Right atrium auricular region (tissue), 2 donors: ENCODE measurements at places on chromosomes 11 and 22. TPM values are rescaled to one million over a fixed set of nuclear protein-coding genes. Genes with fewer than 3 reads are reported as not detected.

MMP8 gene
- total RNA-seq = 0.41 TPM

ARHGAP8 gene
- total RNA-seq = not detected

TIGD3 gene
- 0.22 TPM for total RNA-seq

SAA1 gene
- 6.8 TPM for total RNA-seq

NCF4 gene
- total RNA-seq = 7.0 TPM

FGF3 gene
- not detected for total RNA-seq

WBP2NL gene
- not detected for total RNA-seq

ANO3 gene
- not detected for total RNA-seq

NXPE4 gene
- not detected for total RNA-seq

DNA sequence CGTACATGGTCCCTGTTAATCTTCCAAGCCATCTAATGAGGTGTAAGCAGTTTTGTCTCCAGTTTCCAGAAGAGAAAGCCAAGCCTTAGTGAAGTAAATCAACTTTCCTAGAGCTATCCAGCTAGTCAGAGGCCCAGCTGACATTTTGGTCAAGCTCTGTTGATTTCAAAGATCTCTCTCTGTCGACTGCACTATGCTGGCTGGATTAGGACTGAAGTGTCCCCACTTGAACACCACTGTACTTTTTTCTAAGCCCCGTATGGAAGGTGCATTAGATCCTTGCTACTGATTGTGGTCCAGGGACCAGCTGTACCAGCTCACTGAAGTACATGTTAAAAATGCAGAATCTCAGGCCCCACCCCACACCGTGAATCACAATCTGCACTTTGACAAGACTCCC is 176.5 kb upstream of the NAV2 start:
- no peak overlapping the region for H3K27ac ChIP-seq
- H3K36me3 ChIP-seq = no peaks in the 10 kb centered on the region
- no peak for DNase-seq
- H3K4me3 ChIP-seq = no peak overlapping the region
- no peaks in the 10 kb centered on the region for H3K27me3 ChIP-seq

DNA sequence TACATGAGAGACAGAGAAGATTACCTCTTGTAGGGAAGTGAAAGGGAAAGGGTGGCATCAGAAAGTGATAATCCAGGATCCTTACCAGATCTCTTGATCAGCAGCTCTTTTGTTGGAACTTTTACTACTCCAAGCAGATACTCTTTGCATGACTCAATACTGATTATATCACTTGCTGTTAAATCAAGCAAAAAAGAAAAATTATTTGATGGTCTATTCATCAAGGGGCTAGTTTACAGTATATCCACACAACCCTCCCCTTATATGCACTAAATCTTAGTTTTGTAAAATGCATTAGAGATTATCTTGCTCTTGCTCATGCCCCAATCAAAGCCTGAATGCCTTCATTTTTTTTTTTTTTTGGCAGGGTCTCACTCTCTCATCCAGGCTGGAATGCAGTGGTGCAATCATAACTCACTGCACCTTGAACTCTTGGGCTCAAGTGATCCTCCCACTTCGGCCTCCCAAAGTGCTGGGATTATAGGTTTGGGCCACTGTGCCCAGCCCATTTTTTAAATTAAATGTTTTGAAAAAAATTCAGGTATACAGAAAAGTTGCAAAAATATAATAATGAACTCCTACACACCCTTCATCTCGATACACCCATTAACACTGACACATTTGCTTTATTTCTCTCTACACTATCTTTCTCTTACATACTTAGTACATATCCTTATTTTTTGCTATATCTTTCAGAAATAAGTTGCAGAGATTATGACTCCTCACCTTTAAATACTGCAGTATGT is 76.1 kb upstream of the UCP3 start:
- DNase-seq = no peak
- H3K36me3 ChIP-seq = peaks cover 39% of the 10 kb centered on the region
- H3K27me3 ChIP-seq = no peaks in the 10 kb centered on the region
- H3K27ac ChIP-seq = no peak overlapping the region
- H3K4me1 ChIP-seq = no peaks in the 10 kb centered on the region

GRCh38 chr11:90908074-90908473 is 685.2 kb upstream of the CHORDC1 start:
- no peaks in the 10 kb centered on the region for H3K36me3 ChIP-seq
- DNase-seq = no peak

- no peak overlapping the region for H3K4me3 ChIP-seq
- H3K36me3 ChIP-seq = no peaks in the 10 kb centered on the region
- peak overlapping the region; percentile 46 for H3K27ac ChIP-seq
- no peak for DNase-seq
- peaks cover 20% of the 10 kb centered on the region for H3K4me1 ChIP-seq
Measured at GRCh38 chr22:35477911-35478582, 62.6 kb upstream of the RASD2 start.

- no peak for DNase-seq
- no peak overlapping the region for H3K27ac ChIP-seq
- H3K27me3 ChIP-seq = no peaks in the 10 kb centered on the region
- no peaks in the 10 kb centered on the region for H3K36me3 ChIP-seq
Measured at GRCh38 chr11:96019281-96019680, 95.4 kb upstream of the MTMR2 start.

DNA sequence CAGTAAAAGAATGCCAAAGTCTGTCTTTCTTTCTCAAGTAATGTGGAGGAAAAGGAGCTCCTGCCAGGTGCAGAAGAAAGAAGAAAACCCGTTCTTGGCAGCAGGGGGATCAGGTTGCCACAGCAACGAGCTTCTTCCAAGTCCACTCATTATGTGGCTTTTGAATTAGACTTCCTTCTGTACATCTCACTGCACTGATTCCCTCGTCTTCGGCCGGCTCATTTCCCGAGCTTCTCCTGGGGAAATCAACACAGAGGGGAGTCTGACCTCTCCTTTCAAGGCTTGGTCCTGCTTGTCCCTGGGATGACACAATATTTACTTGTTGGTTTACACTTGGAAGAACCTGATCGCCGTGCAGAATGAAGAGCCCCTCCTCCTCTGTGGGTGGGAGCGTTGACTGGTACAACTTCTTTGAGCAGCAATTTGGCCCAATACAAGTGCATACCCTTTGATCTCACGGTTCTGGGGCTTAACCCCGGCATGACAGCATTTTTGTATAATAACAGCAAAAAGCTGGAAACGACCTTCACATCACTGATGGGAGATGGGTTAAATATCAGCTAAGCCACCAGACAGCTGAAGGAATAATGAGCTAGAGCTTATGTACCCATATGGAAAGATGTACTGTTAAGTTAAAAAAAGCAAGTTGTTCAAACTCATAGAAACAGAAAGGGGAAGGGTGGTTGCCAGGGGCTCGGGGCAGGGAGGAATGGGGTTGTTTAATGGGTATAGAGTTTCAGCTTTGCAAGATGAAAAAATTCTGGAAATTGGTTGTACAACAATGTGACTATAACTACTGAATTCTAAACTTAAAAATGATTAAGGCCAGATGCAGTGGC is 35.4 kb downstream of the MCHR1 start:
- H3K4me1 ChIP-seq = peaks cover 21% of the 10 kb centered on the region
- DNase-seq = no peak
- H3K27me3 ChIP-seq = no peaks in the 10 kb centered on the region
- no peak overlapping the region for H3K27ac ChIP-seq

DNA sequence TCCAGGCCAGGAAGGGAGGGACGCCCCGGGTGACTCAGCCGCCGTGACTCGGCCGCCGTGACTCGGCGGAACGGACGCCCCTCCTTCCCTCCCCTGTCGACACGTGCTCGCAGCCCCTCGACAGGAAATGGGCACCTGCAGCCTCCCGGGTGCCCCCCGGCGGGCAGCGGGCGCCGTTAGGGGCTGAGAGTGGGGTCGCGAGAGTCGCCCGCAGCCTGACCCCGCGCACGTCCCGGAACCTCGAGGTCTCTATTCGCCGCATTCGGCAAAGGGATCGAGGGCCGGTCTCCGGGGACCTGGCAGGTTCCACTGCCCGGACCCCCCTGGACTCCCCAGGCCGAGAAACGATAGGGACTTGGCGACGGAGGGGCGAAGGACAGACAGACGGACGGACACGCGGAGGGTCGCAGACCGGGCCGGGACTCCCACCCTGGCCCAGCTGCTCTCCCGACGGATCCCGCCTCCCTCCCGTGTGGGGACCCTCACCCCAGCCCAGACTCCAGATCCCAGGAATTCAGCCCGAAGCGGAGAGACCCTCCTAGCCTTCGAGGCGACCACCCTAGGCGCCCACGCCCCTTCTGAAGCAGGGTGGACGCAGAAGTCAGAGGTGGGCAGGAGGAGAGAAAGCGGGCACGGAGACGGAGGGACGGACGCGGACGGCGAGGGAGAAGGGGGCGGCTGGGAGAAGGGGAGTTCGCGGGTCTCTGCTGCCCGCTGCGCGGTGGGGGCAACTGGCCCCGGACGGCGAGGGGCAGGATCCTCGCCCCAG is 648 bp downstream of the FOSL1 start:
- H3K36me3 ChIP-seq = no peaks in the 10 kb centered on the region
- no peaks in the 10 kb centered on the region for H3K4me1 ChIP-seq
- DNase-seq = peak; percentile 82
- H3K27me3 ChIP-seq = no peaks in the 10 kb centered on the region
- H3K27ac ChIP-seq = peak overlapping the region; percentile 72

DNA sequence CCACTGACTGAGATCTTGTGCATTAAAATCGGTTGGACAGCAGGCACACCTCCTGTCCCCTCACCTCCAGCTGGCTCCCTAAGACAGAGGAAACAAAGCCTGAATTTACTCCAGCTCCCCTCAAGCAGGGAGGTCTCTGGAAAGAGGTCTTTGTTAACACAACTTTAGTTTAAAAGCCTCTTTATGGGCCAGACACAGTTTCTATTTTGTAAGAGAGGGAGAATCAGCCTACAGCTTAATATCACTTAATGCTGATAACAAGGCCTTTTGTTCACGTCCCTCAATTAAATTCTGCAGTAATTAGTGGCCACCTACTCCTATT is 36.3 kb downstream of the PLEKHA7 start:
- no peak for DNase-seq
- H3K4me3 ChIP-seq = no peak overlapping the region
- H3K27ac ChIP-seq = no peak overlapping the region
- no peaks in the 10 kb centered on the region for H3K36me3 ChIP-seq
- H3K4me1 ChIP-seq = no peaks in the 10 kb centered on the region
- no peaks in the 10 kb centered on the region for H3K27me3 ChIP-seq

DNA sequence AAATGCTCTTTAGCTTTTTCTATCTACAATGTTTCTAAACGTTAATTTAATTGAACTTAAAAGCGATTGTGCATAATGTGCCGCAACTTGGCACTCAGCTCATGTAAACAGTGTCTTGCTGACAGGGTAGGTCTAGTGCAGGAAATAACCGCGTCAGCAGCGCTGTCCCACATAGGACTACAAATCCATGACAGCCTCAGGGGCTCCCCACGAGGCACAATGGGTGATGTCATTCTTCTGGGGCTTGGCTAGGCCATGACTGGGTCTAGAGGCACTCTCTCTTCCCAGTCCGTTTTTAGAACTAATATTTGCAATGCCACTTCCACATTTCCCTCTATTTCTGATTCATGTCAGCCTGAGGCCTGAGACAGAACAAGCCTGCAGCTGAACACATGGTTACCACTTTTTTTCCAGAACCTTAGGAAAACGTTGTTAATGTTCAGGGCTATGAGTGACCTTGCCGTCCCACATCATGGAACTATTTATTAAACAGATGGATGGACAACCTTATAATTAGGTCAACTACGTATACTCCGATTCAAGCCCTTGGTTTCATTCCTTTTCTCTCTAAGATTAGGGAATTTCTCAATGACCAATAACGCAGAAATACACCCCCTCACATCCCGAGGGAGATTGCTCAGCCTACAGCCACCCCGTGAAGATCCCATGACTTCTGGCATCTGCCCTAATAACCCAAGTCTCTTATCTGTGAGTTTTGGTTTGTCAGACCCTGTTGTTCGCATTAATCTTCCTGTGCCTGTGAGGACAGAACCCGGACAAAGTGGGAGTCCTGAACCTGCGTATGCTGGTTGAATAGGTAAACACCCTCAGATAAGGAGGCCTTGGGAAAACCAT is 19.4 kb upstream of the SNX32 start:
- peak; percentile 75 for DNase-seq
- no peaks in the 10 kb centered on the region for H3K27me3 ChIP-seq
- H3K4me3 ChIP-seq = no peak overlapping the region
- no peak overlapping the region for H3K27ac ChIP-seq
- H3K36me3 ChIP-seq = no peaks in the 10 kb centered on the region

DNA sequence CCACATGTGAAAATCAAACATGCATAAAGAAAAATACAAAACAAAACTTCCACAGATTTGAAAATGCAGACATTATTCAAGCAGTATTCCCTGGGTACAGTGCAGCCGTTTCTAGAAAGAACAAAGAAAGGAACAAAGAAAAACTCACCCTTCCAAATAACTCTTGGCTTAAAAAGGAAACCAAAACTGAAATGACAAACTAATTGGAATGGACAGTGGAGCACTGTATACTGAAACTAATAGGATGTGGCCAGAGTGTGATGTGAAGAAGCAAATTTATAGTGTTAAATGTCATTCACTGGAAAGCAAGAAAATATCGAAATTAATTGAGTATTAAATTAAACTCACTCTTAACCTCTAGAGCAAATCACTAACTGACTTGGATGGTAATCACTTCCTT is 55.4 kb downstream of the QSER1 start:
- no peak overlapping the region for H3K4me3 ChIP-seq
- H3K27me3 ChIP-seq = no peaks in the 10 kb centered on the region
- DNase-seq = no peak

GRCh38 chr22:50713571-50714056 is 24.4 kb upstream of the ACR start:
- H3K4me1 ChIP-seq = peaks cover 24% of the 10 kb centered on the region
- DNase-seq = no peak
- peaks cover 5% of the 10 kb centered on the region for H3K36me3 ChIP-seq
- no peak overlapping the region for H3K4me3 ChIP-seq

- H3K36me3 ChIP-seq = peaks cover 9% of the 10 kb centered on the region
- peaks cover 29% of the 10 kb centered on the region for H3K4me1 ChIP-seq
- H3K27me3 ChIP-seq = no peaks in the 10 kb centered on the region
- H3K27ac ChIP-seq = no peak overlapping the region
- no peak overlapping the region for H3K4me3 ChIP-seq
Measured at GRCh38 chr11:116888884-116889549, 51.6 kb upstream of the APOA1 start.

GRCh38 chr11:7449211-7449840 is 36.0 kb upstream of the OLFML1 start:
- no peaks in the 10 kb centered on the region for H3K27me3 ChIP-seq
- H3K4me3 ChIP-seq = no peak overlapping the region
- no peak overlapping the region for H3K27ac ChIP-seq
- no peaks in the 10 kb centered on the region for H3K36me3 ChIP-seq

DNA sequence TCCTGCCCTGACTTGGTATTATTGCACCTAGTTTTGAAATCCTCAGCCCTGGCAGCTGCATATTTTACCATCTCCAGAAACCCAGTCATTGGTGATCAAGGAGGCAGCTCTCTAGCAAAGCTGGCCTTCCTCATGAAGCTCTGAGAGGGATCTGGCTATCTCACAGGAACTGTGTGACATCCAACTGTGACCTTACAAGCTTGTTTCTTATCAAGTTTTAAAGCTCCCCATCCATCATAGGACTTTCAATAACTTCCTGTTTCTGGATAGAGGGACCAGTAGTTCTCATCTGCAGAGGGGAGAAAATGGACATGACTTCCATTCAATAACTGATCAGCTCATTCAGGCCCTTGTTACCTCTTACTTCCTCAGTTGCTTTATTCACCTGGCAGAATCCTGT is 18.2 kb downstream of the CALCA start:
- no peaks in the 10 kb centered on the region for H3K27me3 ChIP-seq
- H3K36me3 ChIP-seq = no peaks in the 10 kb centered on the region
- no peak overlapping the region for H3K4me3 ChIP-seq
- no peaks in the 10 kb centered on the region for H3K4me1 ChIP-seq
- no peak overlapping the region for H3K27ac ChIP-seq
- no peak for DNase-seq
